ENCODE measurements at places on chromosomes 13 and 19.
A peak's percentile ranks its signal among the peaks of the same experiment; 100 is the strongest.

GRCh38 chr19:5434970-5435641 is 20.1 kb upstream of the ZNRF4 start:
- DNase-seq, result no peak
- peaks cover 25% of the 10 kb centered on the region for H3K27me3 ChIP-seq
- no peaks in the 10 kb centered on the region for H3K36me3 ChIP-seq
- H3K4me1 ChIP-seq, result peaks cover 10% of the 10 kb centered on the region
- peak overlapping the region; percentile 81 for H3K4me3 ChIP-seq

DNA sequence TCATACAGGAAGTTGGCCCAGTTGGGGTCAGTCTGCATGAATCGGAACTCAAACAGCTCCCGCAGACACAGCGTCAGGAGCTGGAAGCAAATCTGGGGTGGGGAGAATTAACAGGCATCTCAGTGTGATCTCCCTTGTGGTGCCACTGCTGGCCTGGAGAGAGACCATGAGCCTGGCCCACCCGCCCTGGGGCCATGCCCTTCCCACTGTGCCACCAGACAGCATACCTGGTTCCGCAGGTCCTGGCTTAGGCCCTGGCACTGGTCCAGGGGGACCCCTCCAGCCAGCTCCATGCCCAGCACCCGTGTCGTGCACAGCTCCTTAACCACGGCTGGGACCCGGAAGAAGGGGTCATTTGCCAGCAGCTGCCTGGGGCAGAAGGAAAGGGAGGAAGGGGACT is 9.6 kb upstream of the NUMBL start:
- H3K27ac ChIP-seq, result no peak overlapping the region
- peaks cover 6% of the 10 kb centered on the region for H3K4me1 ChIP-seq
- no peak for DNase-seq
- no peaks in the 10 kb centered on the region for H3K27me3 ChIP-seq

DNA sequence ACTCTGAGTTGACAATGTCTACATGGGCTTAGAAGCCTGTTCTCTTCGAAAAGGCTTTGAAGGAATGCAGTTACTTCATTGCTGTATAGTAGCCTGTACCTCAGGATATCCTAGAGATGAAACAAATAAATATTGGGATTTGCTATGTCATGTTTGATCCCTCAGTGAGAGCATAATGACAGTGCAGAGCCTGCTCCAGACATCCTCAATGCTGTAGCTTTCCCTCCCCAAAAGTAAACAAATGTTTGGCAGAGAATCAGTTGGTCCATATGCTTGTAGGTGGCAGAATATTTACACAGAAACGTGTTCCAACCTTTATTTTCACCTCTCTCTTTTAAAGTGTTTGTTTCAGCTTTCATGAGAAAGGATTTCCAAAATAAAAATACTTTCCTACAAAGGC is 515.3 kb upstream of the SGCG start:
- no peak overlapping the region for H3K27ac ChIP-seq
- H3K36me3 ChIP-seq, result no peaks in the 10 kb centered on the region
- peaks cover 5% of the 10 kb centered on the region for H3K4me1 ChIP-seq
- H3K4me3 ChIP-seq, result no peak overlapping the region
- no peaks in the 10 kb centered on the region for H3K27me3 ChIP-seq

DNA sequence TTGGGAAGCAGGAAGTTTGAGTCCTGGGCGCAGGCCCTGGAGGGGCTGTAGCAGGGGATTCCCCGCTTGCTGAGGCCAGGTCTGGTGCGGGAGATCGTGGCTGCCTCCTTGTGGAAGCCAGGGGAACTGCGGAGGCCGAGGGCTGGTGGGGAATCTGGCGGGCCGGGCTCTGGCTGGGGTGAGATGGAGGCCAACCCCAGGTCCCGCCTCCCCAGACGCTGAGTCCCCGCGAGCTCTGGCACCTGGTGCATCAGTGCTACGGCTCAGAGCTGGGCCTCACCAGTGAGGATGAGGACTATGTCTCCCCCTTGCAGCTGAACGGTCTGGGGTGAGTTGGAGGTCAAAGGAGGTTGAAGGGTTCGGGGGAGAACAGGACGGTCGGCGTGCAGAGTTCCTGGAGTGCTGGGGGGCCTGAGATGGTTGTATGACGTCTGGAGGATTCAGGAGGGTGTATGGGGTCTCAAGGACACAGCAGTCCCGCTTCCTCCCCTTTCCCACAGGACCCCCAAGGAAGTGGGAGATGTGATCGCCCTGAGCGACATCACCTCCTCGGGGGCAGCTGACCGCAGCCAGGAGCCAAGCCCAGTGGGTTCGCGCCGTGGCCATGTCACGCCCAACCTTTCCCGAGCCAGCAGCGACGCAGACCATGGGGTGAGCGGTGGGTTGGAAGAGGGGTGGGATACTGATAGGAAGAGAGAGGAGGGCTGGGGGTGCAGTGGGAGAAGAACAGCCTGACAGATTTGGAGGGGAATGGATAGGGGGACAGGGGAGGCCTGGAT is 13.1 kb downstream of the GRAMD1A start:
- no peaks in the 10 kb centered on the region for H3K4me1 ChIP-seq
- no peak overlapping the region for H3K4me3 ChIP-seq
- H3K27me3 ChIP-seq, result no peaks in the 10 kb centered on the region
- H3K36me3 ChIP-seq, result peaks cover 12% of the 10 kb centered on the region

DNA sequence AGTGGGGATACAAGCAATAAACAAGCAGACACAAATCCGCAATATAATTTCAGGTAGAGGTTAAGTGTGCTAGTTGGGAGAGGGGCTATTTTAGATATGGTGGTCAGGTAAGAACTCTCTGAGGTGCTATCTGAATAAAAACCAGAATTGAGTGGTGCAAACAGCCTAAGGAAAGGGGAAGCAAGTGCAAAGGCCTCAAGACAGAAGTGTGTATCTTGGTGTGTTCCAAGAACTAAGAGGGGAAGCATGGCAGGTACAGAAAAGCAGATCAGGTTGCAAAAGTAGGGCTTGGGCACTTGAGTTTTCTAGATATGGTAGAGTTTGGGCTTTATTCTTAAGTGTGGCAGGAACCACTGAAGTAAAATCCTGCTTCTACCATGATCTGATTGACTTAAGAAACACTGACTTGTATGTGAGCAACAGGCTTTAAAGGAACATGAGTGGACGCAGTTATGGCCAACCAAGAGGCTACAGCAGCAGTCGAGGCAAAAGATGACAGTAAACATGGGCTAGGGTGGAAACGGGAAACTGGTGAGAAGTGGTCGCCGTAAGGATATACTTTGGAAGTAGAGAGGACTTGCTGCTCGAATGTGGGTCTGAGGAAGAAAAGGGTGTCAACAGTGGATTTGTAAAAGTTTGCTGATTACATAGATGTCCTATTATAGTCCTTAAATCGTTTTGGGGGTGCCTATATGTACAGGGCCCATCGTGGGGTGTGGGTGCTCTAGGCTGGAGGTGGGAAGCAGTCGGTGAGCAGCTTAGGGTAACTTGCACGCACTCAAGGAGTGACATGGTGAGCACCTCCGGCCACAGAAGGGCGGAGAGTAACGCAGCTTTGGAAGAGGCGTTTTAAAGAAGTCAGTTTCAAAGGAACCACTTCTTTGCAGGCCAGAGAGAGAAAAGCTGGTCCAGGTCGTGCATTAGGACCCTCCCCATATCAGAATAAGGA is 677 bp downstream of the TGDS start:
- peak overlapping the region; percentile 91 for H3K27ac ChIP-seq
- peaks cover 23% of the 10 kb centered on the region for H3K4me1 ChIP-seq
- H3K4me3 ChIP-seq, result peak overlapping the region; percentile 97
- peak; percentile 4 for DNase-seq

DNA sequence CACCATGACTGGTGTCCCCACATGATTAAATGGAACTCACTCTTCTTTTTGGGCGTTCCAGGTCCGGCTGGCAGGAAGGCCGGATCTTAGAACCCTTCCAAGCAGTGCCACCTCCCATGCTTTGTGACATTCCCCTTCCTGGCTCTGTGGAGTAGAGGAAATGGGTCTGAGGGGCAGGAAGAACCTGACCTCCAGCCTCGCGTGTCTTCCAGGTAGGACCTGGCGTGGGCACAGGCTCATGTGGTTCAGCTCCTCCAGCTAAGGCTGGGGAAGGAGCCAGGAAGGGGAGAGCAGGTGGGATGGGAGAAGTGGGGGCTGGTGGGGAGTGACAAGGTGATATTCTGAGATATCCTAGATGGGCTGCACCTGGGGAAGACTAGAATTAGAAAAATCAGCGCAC is 2.1 kb downstream of the TMEM255B start:
- H3K27me3 ChIP-seq, result peaks cover 43% of the 10 kb centered on the region
- peaks cover 17% of the 10 kb centered on the region for H3K4me1 ChIP-seq
- no peak for DNase-seq
- H3K36me3 ChIP-seq, result no peaks in the 10 kb centered on the region

DNA sequence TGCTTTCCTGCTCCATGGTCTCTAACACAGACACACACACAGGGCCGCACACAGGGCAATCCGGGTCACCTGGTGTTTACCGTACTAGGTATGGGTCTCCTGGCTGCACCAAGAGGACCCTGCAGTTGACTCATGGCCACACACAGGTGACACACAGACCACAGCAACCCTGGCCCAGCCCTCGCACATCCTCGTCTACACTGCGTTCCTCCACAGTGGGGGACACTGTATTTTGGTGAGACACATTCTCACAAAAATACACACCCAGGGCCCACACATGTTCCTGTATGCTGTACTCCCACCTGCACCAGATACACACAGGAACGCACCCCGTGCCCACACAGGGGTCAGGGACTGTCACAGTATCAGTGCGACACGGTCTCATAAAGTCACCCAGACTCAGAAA is 12.8 kb downstream of the PDE4A start:
- no peak for DNase-seq
- H3K27ac ChIP-seq, result no peak overlapping the region
- peaks cover 68% of the 10 kb centered on the region for H3K27me3 ChIP-seq
- H3K36me3 ChIP-seq, result no peaks in the 10 kb centered on the region
- peak overlapping the region; percentile 48 for H3K4me3 ChIP-seq

DNA sequence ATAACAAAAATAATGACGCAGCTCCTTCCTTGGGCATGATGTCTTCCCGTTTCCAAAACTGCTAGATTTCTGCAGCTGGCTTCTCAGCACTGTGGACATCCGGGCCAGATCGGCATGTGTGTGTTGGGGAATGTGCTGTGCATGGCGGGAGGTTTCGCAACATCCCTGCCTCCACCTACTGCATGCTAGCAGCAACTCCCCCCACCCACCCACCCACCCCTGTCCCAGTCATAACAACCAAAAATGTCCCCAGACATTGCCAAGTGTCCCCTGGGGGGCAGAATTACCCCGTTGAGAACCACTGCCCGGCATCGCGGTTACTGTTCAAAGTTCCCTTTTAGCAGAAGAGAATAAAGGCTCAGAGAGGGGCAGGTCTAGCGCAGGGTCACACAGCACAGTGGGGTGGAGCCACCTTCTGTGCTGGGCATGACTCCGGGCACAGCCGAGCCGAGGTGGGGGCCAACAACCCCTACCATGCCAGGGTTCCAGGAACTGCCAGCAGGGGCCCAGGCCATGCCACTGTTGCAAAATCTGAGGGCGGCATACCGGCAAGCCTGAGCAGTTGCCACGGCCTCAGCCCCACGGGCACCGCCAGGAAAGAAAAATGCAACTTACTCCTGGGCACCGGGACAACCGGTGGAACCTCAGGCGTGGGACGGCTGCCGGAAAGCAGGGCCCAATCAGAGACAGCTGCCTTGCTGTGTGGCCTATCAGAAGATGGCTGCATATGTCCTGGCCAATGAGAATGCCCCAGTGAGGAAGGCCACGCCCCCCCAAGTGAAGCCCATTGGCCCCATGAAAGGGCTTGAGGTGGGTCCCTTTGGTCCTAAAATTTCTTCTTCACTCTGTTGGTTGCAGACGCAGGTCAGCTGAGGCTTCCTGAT is 22.5 kb upstream of the NFIC start:
- no peaks in the 10 kb centered on the region for H3K4me1 ChIP-seq
- no peak overlapping the region for H3K27ac ChIP-seq
- H3K4me3 ChIP-seq, result no peak overlapping the region
- no peaks in the 10 kb centered on the region for H3K36me3 ChIP-seq
- peaks cover 46% of the 10 kb centered on the region for H3K27me3 ChIP-seq

DNA sequence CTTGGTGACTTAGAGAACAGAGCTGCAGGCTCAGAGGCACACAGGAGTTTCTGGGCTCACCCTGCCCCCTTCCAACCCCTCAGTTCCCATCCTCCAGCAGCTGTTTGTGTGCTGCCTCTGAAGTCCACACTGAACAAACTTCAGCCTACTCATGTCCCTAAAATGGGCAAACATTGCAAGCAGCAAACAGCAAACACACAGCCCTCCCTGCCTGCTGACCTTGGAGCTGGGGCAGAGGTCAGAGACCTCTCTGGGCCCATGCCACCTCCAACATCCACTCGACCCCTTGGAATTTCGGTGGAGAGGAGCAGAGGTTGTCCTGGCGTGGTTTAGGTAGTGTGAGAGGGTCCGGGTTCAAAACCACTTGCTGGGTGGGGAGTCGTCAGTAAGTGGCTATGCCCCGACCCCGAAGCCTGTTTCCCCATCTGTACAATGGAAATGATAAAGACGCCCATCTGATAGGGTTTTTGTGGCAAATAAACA is 9.9 kb downstream of the APOC1 start:
- no peak overlapping the region for H3K27ac ChIP-seq
- no peak overlapping the region for H3K4me3 ChIP-seq
- H3K4me1 ChIP-seq, result peaks cover 12% of the 10 kb centered on the region
- no peak for DNase-seq

DNA sequence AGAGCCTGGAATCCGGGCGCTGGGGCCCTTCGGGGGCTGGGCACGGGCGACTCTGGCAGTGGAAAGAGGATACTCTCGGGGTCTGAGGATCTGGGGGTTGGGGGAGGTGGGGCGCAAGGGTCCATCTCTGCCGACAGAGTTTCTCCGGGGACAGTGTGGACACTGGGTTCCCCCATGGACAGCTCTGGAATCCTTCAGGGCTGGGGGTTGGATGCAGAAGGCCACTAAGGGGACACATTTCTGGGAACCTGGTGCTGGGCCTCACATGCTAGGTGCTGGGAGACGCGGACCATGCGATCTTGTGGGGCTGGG is 2.3 kb downstream of the TGFBR3L start:
- H3K4me3 ChIP-seq, result peak overlapping the region; percentile 83
- no peak overlapping the region for H3K27ac ChIP-seq
- DNase-seq, result no peak
- H3K36me3 ChIP-seq, result no peaks in the 10 kb centered on the region
- peaks cover 24% of the 10 kb centered on the region for H3K4me1 ChIP-seq
- peaks cover 64% of the 10 kb centered on the region for H3K27me3 ChIP-seq

DNA sequence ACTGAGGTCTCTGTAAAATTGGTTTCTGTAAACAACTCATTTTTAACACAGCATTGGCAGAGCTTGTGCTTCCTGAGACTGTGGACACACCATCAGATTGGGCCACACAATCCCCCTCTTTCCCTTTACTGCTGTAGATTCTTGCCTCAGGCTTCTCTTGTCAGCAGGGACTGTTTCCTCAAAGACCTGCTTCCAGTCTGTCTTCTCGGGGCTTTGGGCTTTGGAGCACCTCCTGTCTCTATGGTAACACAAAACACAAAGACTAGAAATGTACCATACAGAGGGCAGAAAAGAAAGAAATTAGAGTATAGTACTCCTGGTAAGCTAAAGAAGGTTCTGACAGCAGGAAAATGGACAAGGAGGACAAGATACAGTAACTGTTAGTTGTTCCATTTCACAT is 484.5 kb downstream of the DIAPH3 start:
- H3K4me1 ChIP-seq, result peaks cover 17% of the 10 kb centered on the region
- no peak for DNase-seq
- no peaks in the 10 kb centered on the region for H3K36me3 ChIP-seq
- no peak overlapping the region for H3K27ac ChIP-seq

Data from neural crest cell (in vitro differentiated cells).